ENCODE measurements at places on chromosomes 1 and 21.

GRCh38 chr1:92707292-92707691 lies 77.6 kb downstream of the EVI5 start:
- DNase-seq = no peak

GRCh38 chr1:94526152-94526980 lies 15.2 kb downstream of the F3 start:
- DNase-seq = no peak

DNA sequence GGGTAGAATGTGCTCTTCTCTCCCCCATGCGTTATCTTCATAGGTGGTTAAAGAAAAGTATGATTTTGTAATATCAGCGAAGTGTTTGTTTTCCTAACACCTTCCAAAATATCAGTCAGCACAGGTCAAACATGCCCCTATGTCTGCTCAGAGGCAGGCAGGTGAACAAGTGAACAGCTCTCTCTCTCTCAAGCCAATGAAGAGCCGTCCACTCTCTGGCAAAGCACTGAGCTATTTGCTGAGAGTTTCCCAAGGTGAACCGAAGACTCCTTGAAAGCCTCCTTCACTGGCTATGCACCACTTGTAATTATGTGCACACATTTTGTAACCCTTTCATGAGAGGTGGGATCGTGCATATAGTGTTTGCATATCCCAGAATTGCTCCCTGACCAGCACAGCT lies 47.7 kb downstream of the ST6GALNAC3 start:
- no peak for DNase-seq

GRCh38 chr1:177236962-177237361 lies 66.2 kb downstream of the BRINP2 start:
- DNase-seq = no peak

DNA sequence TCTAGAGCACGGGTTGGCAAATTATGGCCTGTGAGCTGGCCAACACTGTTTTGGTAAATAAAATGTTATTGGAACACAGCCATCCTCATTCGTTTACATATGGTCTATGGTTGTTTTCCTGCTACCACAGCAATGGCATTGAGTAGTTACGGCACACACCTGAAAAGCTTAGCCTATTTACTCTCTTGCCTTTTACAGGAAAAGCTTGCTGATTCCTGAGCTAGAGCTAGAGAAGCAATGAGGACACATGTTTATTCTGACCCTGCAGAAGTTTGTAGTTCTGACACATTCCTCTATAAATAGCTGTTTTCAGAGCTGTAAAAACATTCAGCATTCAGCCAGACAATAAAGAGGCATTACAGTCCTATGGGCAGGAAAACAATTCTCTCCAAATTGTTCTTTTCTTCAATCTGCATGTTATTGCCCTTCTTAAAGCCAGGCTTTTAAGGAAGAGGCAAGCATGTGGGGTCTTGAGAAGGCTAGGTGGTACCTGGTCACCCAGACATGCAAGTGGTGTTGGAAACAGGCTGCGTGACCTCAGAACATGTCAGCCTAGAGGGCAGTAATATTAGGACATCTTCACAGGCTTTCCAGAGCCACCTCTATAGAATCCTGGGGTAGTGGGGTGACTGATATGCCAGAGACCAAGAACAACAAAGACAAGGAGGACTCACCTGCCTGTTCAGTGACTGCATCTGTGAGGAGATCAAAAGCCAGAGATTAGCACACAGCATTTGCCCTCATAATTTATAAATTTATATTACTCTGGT lies 1.6 kb downstream of the FCRL2 start:
- DNase-seq = no peak

GRCh38 chr1:85461216-85461918 lies 3.6 kb downstream of the DDAH1 start:
- DNase-seq = no peak

DNA sequence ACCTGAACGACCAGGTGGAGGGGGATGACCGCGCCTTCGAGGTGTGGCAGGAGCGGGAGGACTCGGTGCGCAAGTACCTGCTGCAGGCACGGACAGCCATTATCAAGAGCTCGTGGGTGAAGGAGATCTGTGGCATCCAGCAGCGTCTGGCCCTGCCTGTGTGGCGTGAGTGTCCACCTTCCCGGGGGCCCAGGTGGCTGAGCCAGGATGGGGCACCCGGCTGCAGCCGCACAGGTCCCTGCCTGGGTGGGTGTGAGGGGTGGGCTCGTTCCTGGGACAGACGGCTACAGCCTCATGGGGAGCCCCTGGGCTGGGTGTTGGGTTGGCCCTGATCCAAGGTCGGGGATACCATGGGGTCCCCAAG lies 65.2 kb downstream of the TRIM11 start:
- DNase-seq = no peak

DNA sequence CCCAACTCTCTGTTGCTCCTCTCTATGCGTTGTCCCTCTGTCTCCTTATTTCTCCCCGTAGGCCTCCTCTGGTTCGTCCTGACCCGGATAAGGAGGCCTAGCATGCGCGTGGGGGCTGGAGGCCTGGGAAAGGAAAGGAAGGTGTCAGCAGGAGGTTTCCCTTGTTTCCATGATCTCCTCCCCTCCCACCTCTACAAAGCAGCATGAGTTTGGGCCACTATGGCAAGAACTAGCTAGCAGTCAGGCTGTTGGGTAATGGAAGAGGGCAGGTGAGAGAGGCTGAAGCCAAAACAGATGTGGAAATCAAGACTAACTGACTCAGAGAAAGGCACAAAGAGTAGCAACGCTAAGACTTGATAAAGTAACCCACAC lies 687 bp upstream of the SEMA6C start:
- DNase-seq = no peak

DNA sequence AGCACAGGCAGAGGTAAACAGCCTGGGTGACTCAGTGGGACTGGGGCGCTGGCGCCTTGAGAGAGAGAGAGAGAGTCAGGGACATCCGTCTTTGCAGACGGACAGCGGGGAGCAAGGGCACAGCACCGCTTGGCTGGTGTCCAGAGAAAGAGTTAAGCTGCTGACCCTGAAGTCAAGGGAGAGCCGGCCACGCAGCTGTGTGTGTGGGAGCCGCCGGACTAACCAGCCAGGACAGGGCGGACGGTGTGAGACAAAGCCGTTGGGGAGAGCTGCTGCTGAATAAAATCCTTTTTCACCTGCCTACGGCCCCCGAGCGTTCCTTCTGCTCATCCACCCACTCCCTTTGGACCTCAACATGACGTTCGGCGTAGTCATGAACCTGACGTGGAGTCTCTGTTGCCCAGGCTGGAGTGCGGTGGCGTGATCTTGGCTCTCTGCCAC lies 14.5 kb downstream of the CFAP74 start:
- no peak for DNase-seq

DNA sequence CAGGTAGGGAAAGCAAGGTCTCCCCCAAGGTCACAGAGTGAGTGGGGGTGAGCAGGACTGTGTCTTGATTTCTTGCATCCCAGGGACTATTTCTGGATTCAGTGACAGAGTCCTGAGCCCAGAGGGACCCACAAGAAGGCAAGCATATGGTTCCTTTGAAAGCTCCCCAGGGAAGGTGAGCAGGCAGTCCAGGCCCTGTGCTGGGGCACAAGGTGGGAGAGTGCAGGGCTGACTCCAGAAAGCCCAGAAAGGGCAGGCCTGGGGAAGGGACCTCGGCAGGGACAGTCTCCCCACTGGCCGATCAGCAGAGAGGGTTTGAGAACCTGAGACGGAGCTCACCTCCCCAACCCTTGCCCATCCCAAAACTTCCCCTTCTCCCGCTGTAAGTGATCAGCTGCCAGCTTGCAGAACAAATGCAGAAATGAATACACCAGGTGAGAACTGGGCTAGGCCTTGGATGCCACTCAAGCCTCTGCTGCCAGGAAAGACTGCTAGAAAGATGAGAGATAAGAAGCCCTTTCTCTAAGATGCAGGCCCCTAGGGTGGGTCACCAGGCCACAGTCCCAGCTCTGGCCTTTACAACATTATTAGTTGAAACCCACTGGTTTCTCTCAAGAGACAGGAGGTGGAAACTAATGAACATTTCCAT lies 121.0 kb downstream of the GLIS1 start:
- DNase-seq = no peak

DNA sequence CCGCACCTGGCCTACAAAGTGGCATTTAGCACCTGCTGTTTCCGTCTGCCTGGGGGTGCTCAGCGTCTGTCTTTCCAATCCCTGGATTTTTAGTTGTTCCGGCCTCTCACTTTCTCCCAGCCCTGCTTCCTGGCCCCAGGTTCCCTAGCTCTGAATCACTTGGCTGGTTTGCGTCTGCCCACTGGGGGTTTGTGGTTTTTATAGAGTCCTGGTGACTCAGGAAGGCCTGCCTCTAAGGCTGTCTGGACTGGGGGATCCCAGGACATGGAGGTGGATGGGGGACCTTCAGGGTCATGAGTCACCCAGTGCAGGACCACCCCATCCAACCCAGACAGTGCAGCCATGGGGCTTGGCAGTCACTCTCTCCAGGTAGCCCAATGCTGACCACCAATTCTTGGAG lies 53.5 kb downstream of the MRPL37 start:
- peak; percentile 84 for DNase-seq

GRCh38 chr1:48873944-48874343 lies 97.3 kb upstream of the BEND5 start:
- no peak for DNase-seq

- no peak for DNase-seq
Measured at GRCh38 chr1:68107771-68108170, 57.3 kb upstream of the DIRAS3 start.

DNA sequence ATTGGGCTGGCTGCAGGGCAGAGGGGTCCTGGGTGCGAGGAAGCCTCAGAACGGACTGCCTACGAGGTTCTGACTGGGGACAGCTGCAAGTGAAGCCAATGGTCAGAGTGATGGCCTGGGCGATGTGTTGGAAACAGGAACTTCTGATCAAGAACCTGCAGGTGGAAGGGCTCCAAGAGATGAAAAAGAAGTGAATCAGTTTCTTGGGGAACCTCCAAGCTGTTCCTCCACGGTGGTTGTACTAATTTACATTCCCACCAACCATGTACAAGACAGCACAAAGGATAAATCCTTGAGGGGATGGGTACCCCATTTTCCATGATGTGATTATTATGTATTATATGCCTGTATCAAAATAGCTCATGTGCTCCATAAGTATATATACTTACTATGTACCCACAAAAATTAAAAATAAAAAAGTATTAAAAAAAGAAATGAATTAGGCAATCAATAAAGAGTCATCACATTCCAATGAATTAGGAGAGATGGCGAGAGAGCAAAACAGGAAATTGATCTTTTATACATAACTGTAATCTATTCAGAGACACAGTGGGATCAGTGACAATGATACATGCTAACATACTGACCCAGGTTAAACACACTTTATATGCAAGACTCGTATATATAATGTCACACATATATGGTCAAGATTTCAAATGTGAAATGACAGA lies 58.1 kb downstream of the PTPN14 start:
- peak; percentile 63 for DNase-seq

GRCh38 chr21:16363100-16363499 lies 633.3 kb downstream of the USP25 start:
- DNase-seq = no peak

- DNase-seq = no peak
Measured at GRCh38 chr1:245649666-245650065, 494.9 kb downstream of the KIF26B start.

DNA sequence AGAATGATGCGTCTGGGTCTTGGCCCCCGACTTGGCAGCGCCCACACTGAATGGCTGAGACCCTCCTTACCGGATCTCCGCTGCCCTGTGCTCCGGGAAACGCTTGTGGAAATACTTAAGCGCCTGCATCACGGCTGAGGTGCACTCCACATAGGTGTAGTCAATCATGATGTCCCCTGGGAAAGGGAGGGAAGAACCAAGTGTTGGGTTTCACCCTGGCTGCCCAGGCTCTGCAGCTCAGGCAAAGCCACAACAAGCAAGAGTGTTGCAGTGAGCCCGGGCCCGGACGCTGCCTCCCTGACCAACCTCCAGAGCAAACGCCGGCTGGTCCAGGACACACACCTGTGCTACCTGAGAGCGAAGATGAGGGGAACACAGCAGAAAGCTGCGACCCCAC lies 21.5 kb upstream of the SPATC1L start:
- no peak for DNase-seq

GRCh38 chr1:154972213-154972516 lies 1.6 kb upstream of the SHC1 start:
- DNase-seq = no peak

DNA sequence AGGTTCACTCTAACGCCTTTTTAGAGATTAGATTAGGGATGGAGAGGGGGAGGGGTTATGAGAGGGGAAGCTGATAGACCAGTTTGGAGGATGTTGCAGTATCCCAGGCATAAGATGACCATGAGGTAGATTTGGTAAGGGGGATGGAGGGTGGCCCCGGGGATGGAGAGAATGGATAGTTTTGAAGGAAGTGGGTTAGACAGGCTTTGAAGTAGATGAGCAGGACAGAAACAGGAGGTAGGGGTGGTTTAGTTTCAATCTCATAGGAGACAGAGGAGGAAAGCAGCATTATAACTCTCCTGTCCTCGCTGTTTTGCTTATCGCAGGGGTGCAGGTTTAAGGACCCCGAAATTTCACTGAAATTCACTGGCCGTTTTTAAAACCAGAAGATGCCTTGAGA lies 11.8 kb downstream of the UBIAD1 start:
- no peak for DNase-seq

DNA sequence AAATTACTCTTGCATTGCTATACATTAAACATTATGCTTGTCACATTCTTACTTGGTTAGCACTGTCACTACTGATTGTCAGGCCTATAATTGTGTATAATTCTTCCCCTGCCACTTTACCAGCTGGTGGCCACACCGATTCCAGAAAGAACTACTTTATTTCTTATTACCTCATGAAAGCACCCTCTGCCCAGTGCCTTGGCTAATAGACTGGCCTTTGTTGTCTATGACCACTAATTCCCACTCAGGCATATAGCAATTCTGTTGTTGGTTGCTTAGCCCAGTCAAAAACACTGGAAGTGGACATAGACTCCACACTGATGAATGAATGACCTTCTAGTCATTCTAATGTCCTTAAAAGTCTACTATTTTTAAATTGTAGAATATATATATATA lies 35.6 kb downstream of the MRPL39 start:
- DNase-seq = no peak

DNA sequence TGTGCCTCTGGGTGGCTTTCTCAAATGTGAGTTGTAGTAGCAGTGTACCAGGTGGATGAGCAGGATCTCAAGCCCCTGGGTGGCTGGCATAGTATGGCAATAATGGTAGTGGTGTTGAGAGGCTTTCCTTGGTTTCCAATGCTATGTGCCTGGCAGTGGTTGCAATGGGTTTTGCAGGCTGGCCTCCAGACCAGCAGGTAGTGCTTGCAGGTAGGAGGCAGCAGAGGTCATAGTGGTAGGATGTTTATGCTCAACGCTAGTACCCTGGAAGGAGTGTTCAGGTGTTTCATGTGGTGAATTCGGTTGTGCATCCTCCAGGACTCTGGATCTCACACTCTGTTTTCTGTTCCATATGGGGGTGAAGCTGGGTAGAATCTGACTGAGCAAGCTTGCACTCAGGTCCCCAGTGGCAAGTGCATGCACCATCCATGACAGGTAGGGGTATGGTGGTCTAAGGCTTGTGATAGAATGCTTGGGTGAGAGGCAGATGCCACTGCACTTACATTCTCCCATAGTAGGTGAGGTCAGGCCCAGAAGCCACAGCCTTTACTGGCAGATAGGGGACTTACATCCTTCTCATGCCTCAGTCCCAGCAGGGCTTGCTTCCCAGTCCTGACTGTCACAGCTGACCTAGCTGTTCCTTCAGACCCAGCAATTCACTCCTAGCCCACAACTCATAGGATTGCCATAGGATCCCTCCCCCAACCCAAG lies 410.5 kb upstream of the LRRC7 start:
- no peak for DNase-seq
